Activated CD8-positive, alpha-beta memory T cell treated with anti-CD3 and anti-CD28 coated beads for 48 hours (primary cell): ENCODE measurements at places on chromosomes 4 and X.

GRCh38 chrX:53715346-53715924 lies 28.9 kb upstream of the HUWE1 start:
- DNase-seq: no peak

GRCh38 chr4:25441519-25442117 lies 64.6 kb downstream of the ANAPC4 start:
- no peak for DNase-seq

DNA sequence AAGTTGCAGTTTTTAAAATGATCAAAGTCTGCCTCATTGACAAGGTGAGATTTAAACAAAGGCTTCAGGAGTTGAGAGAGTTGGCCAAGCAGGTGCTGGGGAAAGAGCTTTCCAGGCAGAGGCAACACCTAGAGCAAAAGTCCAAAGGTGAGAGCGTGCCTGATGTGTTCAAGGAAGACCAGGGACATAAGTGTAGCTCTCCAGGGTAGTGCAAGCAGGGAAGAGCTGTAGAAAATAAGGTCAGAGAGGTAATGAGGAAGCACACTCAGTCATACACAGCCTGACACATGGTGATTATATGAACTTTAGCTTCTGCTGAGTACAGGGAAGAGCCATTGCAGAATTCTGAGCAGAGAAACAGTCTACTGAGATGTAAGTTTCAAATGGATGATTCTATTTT lies 265.0 kb upstream of the NWD2 start:
- no peak for DNase-seq

DNA sequence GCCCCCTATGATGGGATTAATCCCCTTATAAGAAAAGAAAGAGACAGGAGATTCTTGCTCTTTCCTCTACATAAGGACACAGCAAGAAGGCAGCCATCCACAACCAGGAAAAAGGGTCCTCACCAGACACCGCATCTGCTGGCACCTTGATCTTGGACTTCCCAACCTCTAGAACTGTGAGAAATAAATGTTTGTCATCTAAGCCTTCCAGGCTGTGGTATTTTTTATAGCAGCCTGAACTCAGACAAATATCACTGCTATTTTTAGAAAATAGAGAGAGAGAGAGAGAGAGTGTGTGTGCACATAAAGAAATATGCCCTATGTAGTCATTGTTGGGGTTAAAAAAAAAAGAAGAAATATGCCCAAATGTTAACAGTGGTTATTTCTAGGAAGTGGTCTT lies 104.2 kb downstream of the PAPSS1 start:
- DNase-seq: no peak

DNA sequence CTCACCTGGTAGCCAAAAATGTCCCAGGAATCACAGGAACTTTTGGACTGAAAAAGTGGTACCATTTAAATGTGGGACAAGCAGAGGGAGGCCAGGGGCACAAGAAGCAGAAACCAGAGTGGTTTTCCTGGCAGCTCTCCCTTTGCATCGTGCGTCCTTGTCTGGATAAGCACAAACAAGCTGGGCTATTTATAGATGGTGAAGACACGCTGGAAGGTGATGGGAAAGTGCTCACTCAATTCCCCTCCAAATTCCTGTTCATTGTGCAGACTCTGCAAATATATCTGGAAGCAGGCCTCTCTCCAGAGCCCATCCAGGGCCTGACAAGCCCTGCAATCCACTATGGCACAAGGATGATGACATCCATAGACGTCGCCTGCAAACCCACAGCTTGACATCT lies 63.6 kb upstream of the MAP3K15 start:
- DNase-seq: no peak

- no peak for DNase-seq
Measured at GRCh38 chr4:169640261-169640870, 20.0 kb downstream of the CLCN3 start.

DNA sequence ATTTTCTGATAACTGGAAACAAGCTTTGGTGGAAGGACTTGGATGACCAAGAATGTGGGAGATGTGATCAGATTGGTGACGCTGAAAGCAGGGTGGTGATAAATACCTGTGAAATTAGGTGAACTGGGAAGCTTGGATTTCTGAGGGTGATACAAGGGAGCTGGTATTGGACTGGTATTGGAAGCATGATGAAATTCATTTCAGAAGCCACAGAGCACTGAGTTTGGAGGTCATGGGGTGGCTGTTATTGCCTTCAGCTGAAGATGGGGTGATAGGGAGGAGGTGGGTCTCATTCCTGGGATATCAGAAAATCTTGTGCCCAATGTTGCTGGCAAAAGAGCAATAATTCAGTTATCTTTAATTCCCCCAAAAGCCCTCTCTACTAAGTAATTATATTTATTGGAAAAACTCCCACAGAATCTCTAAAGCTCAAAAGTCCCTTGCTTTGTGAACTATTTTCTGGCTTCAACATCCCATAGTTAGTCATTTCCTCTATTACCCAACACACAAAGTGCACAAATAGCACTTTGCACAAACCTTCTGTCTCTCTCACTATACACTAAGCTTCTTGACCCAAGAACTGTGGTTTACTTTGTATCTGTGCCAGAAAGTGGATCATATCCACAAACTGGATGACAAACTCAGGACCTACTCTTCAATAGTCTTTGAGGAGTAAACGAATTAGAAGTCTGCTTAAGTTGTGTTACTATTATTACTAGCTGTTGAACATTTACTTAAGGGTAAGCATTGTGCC lies 23.1 kb upstream of the CAMK2D start:
- DNase-seq: no peak

DNA sequence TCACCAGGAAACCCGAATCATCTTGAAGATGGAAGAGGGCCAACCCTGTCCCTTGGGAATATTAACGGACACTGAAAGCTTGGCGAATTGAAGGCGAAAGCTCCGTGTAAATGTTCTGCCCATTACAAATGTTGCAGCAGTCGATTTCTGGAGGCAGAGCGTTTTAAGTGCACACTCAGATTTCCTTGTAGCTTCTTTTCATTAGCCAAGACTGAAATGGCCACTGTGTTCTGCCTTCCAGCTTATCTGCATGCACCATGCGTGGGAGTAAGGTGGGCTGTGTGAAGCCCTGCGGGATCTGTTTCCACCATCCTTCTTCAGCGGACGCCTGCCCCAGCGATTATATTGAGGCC lies 1.3 kb downstream of the SMIM20 start:
- no peak for DNase-seq

- no peak for DNase-seq
Measured at GRCh38 chr4:35105486-35105885, 1138.8 kb downstream of the ARAP2 start.

- no peak for DNase-seq
Measured at GRCh38 chr4:10154241-10154640, 37.6 kb upstream of the WDR1 start.

- DNase-seq: no peak
Measured at GRCh38 chr4:89357340-89357739, 49.7 kb upstream of the GPRIN3 start.

DNA sequence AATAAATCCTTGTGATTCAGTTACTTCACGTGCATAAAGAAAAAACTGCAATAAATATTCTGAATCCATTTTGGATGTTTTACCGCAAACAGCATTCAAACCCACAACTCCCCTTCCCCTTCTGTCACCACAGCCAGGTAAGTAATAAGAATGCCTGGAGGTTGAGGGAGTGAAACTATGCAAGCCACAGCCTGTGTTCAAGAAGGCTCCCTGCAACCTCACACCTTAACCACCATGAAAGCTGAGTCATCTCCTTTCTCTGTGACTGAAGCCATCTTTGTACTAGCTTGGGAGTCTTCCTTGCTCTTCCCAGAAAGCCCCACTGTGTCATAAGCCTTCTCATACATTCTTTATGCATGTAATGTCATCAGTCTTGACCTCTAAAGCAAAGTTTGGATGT lies 297.0 kb upstream of the PUDP start:
- DNase-seq: no peak

DNA sequence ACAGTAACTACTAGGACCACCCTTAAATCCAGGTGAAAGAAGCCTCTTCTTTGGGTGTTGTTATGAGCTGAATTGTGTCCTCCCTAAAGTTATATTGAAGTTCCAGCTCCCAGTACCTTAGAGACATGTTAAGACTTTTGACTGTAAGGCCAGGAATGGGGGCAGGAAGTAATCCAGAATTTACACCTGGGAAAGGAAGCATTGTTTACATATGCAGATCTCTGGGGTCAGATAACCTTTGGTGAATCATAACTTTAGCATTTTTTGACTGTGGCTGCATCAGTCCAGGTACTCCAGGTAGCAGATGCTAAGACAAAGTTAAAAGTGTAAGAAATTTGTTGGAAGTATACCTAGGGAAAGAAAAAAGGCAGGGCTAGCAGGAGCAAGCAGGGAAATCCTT lies 104.9 kb upstream of the CENPE start:
- DNase-seq: no peak

GRCh38 chrX:131728295-131729145 lies 184.6 kb downstream of the OR13H1 start:
- no peak for DNase-seq

DNA sequence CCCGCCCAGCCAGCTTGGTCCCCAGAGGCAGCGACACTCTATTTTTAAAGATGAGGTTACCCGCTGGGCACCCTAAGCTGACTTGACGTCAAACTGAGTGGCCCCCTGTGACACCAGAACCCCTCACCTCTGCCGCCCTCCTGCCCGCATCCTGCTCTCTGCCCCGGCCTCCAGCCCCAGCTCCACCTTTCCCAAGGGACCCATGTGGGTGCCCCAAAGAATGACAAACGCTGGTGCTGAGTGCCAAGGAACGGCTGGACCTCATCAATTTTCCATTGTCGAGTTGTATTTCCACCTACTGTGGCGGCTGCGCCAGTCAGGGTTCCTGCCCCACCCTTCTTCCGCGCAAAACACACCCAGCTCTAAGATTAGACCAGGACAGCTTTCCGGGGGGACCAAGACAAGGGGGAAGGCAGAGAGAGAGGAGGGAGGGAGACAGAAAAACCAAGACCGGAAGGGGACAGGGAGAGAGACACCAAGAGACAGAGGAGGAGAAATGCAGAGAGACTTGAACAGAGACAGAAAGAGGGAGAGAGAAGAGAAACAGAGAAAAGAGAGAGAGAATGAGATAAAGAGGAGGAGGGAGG lies 2.0 kb downstream of the PRKX start:
- DNase-seq: no peak

DNA sequence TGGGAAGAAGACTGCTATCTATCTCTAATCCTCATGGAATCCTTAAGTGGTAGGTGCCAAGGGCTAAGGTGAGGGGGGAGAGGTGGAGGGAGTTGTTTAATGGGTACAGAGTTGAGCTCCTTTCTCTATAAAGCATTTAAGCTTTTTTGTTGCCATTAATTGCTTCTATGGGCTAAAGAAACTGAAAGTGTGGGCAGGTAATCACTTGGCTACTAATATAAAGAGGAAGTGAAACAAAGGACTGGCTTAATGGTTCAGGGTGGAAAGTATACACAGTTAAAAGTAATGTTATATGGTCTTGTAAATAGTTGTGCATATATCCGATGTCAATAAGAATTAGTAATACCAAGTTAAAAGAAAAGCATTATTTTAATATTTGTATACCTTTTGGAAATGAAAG lies 83.9 kb downstream of the POLA1 start:
- no peak for DNase-seq

GRCh38 chr4:80875642-80876041 lies 154.9 kb upstream of the BMP3 start:
- no peak for DNase-seq
